Body of pancreas (tissue), 4 donors: ENCODE measurements at places on chromosomes 4 and X.
A peak's percentile ranks its signal among the peaks of the same experiment; 100 is the strongest.

DNA sequence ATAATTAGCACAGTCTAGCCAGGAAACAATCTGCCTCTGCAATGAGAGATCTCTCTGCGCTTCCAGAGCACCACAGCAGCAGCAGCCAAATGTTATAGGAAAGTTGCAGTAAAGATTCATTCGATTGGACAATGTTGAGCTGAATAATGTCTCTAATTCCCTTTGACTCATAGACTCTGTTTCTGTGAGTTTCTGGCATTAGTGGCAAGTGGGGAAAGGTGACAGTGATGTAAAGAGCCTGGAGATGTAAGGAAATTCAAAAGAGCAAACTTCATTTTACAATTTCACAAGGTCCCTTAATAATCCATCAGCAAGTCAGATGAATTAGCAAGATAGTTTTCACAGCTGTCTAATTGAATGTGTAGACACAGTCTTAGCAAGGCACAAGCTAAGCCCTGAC is 184.4 kb downstream of the VEGFC start:
- no peaks in the 10 kb centered on the region for H3K36me3 ChIP-seq
- no peaks in the 10 kb centered on the region for H3K4me1 ChIP-seq
- H3K4me3 ChIP-seq, result no peak overlapping the region
- no peaks in the 10 kb centered on the region for H3K27me3 ChIP-seq
- no peak for DNase-seq
- no peak overlapping the region for H3K27ac ChIP-seq

DNA sequence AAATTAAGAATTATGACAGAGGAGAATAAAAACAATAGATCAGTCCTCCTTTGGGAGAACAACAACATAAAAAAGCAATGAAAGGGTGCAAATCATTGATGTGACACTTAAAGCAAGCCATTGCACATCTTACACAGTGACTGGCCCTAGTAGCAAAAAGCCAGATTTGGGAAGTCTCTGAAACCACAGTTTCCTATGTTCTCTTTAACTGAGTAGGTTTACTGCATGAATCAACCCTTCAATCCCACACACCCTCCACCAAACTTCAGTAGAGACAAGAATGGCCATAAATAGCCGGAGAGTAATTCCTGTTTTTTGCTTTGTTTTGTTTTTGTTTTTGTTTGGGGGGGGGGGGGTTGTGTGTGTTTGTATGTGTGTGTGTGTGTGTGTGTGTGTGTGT is 180.8 kb downstream of the VEGFC start:
- no peaks in the 10 kb centered on the region for H3K4me1 ChIP-seq
- no peak overlapping the region for H3K27ac ChIP-seq
- no peaks in the 10 kb centered on the region for H3K27me3 ChIP-seq
- H3K4me3 ChIP-seq, result no peak overlapping the region

DNA sequence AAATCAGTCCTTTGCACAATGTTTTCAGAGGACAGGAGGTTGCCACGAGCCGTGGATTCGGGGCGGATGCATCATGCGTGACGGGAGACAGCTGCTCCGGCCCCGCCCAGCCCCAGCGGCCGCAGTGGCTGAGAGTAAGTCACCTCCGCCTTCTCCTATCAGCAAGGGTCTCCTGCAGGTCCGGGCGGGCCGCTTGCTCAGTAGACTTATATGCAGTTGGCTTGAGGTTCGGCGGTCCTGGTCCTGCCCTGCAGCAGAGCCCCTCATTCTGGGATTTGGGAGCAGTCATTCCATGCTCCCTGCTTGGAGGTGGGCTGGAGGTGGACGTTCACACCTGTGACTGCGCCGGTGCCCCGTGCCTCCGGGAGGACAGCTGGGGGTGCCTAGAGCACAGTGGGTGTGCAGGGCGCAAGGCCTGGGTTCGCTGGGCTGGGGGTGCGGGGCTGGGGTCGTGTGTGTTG is 86.3 kb upstream of the ADRA2C start:
- H3K36me3 ChIP-seq, result no peaks in the 10 kb centered on the region
- no peak overlapping the region for H3K4me3 ChIP-seq
- no peak overlapping the region for H3K27ac ChIP-seq
- DNase-seq, result no peak

- DNase-seq, result no peak
- H3K27me3 ChIP-seq, result no peaks in the 10 kb centered on the region
- no peaks in the 10 kb centered on the region for H3K4me1 ChIP-seq
- H3K4me3 ChIP-seq, result no peak overlapping the region
- no peaks in the 10 kb centered on the region for H3K36me3 ChIP-seq
- no peak overlapping the region for H3K27ac ChIP-seq
Measured at GRCh38 chr4:127335073-127335620, 297.6 kb upstream of the INTU start.

GRCh38 chrX:53441531-53442321 is 7.6 kb upstream of the HSD17B10 start:
- no peaks in the 10 kb centered on the region for H3K27me3 ChIP-seq
- DNase-seq, result peak; percentile 84
- H3K4me3 ChIP-seq, result no peak overlapping the region
- peaks cover 22% of the 10 kb centered on the region for H3K4me1 ChIP-seq
- H3K36me3 ChIP-seq, result no peaks in the 10 kb centered on the region
- no peak overlapping the region for H3K27ac ChIP-seq
